ENCODE measurements at places on chromosomes 5 and 9. TPM values are rescaled to one million over a fixed set of nuclear protein-coding genes. Genes with fewer than 3 reads are reported as not detected.

Gene C5orf58
- total RNA-seq, result not detected

Gene LMBRD2
- total RNA-seq, result 13.7 TPM

Gene TUSC1
- total RNA-seq, result 30.7 TPM

Gene EIF4E1B
- not detected for total RNA-seq

Gene UBE2QL1
- total RNA-seq, result under 0.01 TPM

Gene VCAN
- 685 TPM for total RNA-seq

Gene CYLC2
- total RNA-seq, result not detected

Data from hair follicle dermal papilla cell (primary cell).